Astrocyte (in vitro differentiated cells and primary cell): ENCODE measurements at places on chromosomes 1 and 21. TPM values are rescaled to one million over a fixed set of nuclear protein-coding genes. Genes with fewer than 3 reads are reported as not detected.

The APP gene
- 785 and 823 TPM in 2 replicates for total RNA-seq

The ADCY10 gene
- 0.07 and 0.27 TPM in 2 replicates for total RNA-seq

The C1orf52 gene
- total RNA-seq = 42.4 and 44.5 TPM in 2 replicates

The CHODL gene
- 0.36 and 0.38 TPM in 2 replicates for total RNA-seq

The ELAPOR1 gene
- 1.2 and 1.7 TPM in 2 replicates for total RNA-seq

The RPAP2 gene
- 23.0 and 23.7 TPM in 2 replicates for total RNA-seq

The HPDL gene
- 0.61 and 0.70 TPM in 2 replicates for total RNA-seq

The PDE9A gene
- 6.2 and 7.8 TPM in 2 replicates for total RNA-seq

The ADGRB2 gene
- 25.1 and 25.8 TPM in 2 replicates for total RNA-seq
